ENCODE measurements at places on chromosomes 16 and 17.
A peak's percentile ranks its signal among the peaks of the same experiment; 100 is the strongest.

DNA sequence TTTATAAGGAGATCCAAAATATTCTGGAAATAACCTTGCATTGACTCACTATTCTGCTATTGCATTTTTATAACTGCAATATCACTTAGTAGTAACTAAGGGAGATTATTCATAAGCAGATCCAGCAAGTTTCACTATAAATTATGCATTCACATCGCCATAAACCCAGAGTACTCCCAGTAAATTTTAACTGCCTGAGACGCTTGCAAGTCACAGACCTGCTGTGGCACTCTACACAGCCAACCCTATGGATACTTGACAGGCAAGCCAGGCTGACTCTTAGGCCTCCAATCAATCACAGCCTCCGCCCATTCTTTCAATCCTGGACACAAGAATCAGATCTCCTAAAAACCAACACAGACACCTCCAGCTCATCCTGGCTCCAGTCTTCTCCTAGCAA, 28.2 kb downstream of the USP31 start:
- no peak for DNase-seq

DNA sequence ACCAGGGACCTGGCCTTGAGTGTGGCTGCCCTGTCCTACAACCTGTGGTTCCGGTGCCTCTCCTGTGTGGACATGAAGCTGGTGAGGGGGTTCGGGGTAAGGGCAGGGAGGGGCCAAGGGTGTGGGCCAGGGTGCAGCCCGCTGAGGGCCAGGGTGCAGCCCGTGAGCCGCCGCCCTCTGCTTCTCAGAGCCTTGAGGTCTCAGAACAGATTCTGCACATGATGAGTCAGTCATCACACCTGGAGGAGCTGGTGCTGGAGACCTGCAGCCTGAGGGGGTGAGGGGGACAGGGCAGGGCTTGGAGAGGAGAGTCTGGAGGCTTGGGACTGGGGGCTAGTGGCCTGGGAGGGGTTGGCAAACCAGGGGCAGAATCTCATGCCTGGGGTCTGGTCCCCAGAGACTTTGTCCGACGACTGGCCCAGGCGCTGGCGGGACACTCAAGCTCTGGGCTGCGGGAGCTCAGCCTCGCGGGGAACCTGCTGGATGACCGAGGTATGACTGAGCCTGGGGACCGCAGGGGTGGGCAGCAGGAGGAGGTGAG, 2.2 kb downstream of the CARMIL2 start:
- DNase-seq: no peak

GRCh38 chr17:15216481-15216880, 48.6 kb downstream of the PMP22 start:
- no peak for DNase-seq

- peak; percentile 96 for DNase-seq
Observed at GRCh38 chr17:16380640-16381495, at the start of gene UBB. Gene UBB, plus strand, starts transcription at chr17:16381091. Its CDS starts 817 bp downstream, at chr17:16381908.

- peak; percentile 13 for DNase-seq
Observed at GRCh38 chr16:67339453-67339852, 12.8 kb downstream of the LRRC36 start.

DNA sequence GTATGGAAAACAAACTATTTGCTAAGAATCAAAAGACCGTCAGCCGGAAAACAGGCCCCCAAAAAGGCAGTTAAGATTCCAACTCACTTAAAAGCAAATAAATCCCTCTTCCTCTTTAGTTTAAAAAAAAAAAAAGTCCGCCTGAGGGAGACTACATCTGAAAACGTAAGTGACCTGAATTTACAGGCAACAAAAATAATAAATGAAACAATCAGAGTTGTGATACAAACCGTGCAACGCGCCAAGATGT, 1.1 kb downstream of the KANSL1 start:
- no peak for DNase-seq

DNA sequence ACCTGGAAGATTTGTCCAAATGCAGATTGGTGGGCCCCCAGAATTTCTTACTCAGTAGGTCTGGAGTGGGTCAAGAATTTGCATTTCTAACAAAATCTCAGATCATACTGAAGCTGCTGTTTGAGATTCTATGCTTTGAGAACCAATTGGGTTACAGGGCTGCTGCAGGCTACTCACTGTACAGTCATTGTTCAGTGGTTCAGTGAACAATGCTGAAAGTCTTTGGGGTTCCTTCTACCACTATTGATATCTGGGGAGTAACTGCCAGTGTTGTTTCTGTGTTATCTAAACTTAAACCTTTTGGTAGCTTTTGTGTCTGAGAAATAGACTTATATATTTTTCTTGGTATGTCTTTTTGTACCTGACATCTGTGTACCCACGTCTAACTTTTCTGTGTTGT, 187.5 kb downstream of the TANC2 start:
- no peak for DNase-seq

- DNase-seq: no peak
Observed at GRCh38 chr16:87698241-87698640, 67.5 kb downstream of the KLHDC4 start.

- DNase-seq: no peak
Observed at GRCh38 chr17:9224485-9224884, 203.2 kb downstream of the NTN1 start.

GRCh38 chr16:70399951-70400350, 38.9 kb downstream of the ST3GAL2 start:
- no peak for DNase-seq

GRCh38 chr17:58265271-58265670, 15.5 kb downstream of the MPO start:
- DNase-seq: peak; percentile 35

- peak; percentile 84 for DNase-seq
Observed at GRCh38 chr17:81735264-81736102, 23.4 kb downstream of the SLC25A10 start.

DNA sequence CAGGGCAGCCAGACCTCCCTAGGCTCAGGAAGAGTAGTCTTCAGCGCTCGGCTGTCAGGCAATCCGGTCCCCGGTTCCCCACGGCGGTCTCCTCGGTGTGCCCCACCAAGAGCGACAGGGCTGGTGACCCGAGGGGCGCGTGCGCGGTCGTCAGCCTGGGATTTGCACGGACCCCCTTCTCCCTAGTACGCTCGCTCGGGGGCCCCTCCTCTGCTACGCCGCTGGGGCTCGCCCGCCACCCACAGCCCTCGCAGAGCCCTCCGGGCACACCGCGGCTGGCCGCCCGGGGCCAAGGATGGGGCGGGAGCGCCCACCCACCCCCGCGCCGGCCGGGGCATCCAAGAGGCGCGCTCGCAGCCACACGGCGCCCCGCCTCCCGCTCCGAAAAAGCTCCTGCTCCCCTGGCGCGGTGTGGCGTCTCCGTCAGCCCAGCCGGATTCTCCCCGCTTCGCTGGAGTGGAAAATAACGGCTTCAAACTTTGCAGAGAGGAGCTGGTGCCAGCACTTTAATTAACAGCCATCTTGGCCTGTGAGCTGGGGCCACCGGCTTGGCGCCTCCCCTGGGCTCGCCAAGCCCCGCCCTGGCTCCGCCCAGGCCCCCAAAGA, 2.1 kb upstream of the C1QL1 start:
- no peak for DNase-seq

DNA sequence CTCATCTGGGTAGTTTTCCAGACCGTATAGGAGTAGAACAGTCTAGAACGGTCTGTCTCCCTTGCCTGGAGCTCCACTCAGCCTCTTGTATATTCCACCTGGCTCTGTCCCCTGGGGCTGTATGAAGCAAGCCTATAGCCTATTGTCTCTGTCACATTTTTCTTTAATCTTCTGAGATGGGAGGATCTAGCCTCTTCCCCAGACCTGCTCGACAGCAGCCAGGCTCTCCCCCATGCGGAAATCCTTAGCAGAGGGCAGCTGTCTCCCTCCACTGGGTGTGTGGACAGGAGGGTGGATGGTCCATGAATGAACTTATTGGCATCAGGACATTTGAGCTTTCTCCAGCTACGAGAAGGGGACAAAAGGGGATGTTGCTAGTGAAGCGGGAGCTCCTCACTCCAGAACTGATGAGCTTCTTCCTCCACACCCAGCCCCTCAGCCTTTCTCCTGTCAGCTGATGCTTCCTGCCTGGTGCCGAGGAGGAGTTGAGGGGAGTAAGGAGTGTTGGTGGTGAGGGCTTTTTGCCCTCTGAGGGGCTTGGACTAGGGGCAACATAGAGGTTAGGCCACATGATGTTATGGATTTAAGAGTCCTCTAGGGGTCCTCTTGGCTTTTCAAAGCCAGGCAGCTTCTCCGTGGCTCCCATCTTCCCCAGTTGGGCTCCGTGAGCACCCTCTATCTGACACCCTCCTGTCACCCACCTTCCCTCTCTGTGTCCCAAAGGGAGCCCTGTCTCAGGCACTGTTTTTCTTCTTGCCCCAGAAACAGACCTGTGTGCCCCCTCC, 28.0 kb downstream of the ARHGAP23 start:
- no peak for DNase-seq

DNA sequence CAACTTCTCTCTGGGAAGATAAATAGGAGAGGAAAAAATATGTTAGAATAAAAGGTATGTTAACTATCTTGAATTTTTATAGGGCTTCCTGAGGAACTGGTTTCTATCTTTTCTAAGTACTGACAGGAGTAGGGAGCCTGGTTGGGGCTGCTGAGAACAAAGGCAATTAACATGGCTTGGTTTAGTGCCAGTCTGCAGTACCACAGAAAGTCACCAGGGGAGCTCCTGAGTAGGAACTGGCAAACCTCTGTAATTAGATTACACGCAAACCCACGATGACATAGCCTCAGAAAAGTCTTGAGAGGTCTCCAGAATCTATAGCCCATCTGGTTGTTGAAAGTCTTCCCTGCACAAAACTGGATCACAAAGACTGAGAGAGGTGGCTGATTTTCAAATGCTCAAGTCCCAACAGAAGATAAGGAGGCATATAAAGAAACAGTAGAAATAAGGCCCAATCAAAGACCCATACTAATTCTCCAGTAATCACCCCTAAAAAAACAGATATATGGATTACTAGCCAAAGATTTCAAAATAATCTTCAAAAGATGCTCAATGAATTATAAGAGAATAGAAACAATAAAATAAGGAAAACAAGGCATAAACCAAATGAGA, 11.7 kb upstream of the CNTNAP4 start:
- DNase-seq: no peak

GRCh38 chr16:21622545-21622944, 23.2 kb downstream of the METTL9 start:
- DNase-seq: no peak

DNA sequence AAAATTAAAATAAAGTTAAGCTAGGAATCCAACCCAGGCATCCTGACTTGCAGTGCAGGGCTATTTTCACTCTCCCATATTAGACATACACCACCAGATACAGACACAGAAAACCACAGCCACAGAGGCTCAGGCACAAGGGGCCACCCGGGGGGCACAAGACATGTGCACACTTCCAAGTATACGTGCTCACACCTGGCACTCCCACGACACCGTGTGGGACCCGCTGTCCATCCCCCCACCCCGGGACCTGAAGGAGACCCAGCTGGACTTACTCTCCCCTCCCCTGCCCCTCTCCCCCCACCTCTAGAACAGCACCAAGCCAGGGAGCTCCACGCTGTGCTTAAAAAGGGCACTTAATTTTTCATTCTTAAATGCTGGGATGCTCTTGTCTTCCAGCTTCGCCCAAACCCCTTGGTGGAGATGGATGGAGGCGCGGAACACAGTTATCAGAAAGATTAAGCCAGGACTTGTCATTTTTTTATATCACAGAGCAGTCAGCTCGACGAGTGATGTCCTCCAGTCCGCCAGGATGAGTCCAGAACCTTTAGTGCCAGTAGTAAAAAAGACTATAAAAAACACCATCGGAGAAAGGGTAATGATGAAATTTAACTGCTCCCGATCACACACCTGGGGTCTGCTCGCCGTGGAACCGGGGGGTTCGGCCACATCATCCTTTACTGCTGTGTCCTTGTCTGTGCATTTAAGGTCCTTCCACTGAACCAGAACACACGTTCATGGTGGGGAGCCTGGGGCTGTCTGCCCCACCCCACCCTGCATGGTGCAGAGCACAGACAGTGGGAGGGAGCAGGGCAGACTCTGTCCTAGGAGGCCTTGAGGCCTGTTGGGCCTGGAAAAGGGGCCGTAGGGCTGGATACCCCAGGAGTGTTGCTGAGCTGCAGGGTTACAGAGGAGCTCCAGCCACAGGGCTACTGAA, 73.3 kb upstream of the LHX1 start:
- no peak for DNase-seq

- DNase-seq: peak; percentile 15
Observed at GRCh38 chr17:49646391-49647255, 31.3 kb downstream of the SPOP start.

- DNase-seq: peak; percentile 49
Observed at GRCh38 chr17:36463916-36464764, 22.3 kb upstream of the ZNHIT3 start.

GRCh38 chr17:46974086-46974485, 5.0 kb downstream of the RPRML start:
- DNase-seq: no peak

DNA sequence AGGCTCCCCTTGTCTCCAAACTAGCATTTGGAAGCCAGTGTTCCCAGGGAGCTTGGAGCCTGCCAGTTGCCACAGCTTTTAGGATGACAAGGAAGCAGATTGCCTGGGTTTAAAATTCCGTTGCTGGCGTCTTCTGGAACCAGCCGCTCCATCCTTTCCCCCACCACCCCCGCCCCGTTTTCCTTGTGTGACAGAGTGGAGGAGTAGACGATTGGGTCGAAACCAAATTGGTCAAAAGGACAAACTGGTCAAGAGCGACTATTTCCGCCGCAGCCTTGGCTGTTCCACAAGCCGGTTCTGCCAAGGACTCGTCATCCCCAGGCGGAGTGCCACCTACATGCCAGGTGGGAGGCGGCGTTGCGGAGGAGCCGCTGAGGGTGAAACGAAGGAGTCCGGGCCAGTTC, 91.1 kb downstream of the RPA1 start:
- DNase-seq: no peak

DNA sequence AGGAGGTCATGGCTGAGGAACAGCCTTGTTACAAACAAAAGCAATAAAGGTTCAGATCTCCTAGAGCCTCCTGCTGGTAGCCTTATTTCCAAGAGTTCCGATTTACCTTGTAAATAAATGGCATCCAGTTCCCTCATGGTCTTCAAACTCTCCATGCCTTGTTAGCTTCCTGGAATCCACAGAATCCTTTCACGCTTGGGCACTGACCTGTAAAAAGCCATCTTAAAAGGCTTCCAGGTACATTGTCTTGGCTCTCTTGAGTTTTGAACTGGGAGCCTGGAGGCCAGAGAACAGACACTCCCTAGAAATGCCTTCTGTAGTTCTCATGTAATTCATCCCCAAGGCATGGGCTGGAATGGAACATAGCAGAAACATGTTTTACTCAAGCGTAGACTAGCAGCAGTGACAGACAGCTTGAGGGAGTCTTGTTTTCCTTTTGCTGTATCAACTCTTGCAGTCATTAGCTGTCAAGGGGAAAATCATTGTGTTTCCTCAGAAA, 207.9 kb downstream of the SNX29 start:
- no peak for DNase-seq

GRCh38 chr17:48254896-48255295, 147.3 kb downstream of the SNX11 start:
- no peak for DNase-seq

Measured in inflammatory macrophage treated with lipopolysaccharide for 1 hour (primary cell).